ENCODE measurements at places on chromosomes 2 and 18.

- no peak for DNase-seq
Observed at GRCh38 chr2:146077156-146077555, 1557.2 kb upstream of the ZEB2 start.

DNA sequence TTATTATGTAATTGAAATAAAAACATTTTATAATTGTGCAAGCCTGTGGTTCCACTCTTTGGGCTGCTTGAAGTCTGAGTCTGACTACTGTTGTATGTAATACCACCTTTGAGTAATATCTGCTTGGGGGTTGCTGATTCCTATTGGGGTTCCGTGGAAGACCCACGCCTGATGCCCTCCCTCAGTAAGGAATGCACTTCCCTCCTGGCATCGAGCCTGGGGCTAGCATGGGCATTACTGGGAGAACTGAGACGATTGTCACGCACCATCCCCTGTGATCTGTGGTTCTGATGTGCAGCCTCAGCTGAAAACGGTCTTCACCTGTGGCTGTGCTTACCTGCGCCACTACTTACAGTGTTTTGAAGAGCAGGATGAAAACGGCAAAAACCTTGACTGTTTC is 32.7 kb upstream of the RBM44 start:
- no peak for DNase-seq

DNA sequence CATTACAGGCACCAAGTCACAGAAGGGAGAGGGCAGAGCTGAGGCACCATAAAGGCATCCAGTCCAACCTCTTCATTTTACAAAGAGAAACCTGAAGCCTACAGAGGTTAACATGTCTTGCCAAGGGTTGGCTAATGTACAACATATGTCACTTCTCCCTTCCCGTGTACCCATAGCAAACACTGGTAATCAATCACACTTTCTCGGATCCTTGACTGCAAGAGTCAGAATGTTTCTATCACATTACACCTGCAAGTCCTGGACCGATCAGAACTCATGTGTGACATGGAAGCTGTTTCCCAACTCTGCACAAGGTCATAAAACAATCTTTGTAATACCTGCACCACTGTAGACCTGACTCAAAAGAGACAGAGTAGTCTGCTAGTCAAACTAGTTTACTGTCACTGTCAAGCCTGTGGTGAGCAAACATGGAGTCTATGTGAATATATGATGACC is 6.0 kb downstream of the ANKRD44 start:
- DNase-seq, result no peak

DNA sequence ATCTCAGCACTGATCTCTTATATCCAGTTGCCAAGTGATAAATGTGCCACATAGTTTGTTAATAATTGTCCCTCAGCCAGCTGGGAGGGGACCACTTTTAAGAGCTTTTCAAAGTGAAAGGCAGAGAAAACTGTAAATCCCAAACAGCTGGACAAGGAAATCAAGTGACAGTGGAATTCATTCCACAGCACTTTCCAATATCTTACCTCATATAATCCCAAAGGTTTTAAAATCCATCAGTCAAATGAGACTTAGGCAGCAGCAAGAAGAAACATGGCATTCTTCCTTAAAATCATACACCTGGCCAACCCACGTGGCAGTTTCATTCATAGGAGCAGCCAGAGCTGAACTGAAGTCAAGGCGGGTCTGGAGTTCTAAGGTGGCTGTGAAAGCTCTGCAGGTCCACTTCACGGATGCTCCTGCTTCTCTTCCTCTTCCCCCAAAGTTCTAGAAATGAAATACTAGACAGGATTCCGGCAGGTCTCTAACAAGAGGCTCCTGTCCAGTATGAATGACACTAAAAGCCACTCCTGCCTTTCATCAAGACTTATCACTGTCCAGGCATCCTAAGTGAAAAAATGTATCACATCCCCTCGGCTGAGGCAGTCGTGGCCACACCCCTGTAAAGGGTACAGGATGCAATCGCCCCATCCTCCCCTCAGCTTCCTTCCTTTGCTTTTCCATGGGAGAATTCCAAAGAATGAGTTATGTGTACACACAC is 190.4 kb upstream of the STK17B start:
- peak; percentile 89 for DNase-seq

GRCh38 chr2:223238301-223238700 is 186.3 kb downstream of the KCNE4 start:
- no peak for DNase-seq

DNA sequence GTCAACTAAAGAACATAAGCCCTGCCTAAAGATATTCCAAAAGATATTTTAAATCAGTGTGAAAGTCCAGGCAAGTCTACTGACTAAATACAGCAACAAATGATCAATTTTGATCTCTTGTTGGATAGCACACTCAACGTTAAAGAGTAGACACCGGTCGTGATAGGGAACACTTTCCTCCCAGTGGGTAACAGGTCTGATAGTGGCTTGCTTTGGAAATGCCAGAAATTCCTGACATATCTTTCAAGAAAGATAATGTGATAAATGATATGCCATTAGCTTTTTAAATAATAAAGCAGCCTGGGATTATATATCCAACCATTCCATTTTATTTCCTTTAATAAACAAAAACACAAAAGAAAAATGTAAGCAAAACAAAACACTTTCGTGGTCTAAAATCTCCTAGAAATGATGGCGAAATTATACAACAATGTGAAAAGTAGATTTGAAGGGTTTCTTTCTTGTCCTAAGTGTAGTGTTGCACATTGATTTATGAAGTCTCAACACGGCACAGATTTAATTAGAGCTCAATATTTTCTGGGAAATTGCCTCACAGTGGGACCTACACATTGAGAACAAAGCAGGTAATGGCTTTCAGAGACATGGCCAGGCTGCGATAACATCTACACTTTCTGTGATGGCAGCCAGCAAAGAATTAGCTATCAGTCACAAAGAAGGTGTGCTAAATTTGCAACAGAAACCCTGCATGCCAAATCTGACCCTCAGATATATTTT is 158.6 kb downstream of the PPP1R1C start:
- no peak for DNase-seq

DNA sequence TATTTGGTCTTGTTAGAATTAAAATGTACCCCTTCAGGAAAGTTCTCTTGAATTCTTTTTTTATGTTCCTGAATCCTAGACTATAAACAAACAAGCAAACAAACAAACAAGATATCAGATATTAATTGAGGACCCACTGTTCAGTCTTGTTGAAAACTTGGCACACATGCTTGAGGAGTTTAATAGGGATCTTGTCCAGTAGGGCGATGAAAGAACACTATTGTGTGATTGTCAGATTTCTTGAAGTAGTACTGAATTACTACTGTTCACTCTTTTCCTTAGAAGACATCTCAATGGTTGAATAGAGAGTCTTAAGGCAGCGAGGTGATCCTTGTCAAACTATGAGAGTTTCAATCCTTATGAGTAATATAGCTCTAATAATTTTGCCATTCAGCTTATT is 130.2 kb downstream of the PTPRM start:
- DNase-seq, result no peak

- DNase-seq, result peak; percentile 93
Observed at GRCh38 chr2:30664761-30665358, 142.4 kb downstream of the CAPN13 start.

- no peak for DNase-seq
Observed at GRCh38 chr2:4219571-4219970, 516.2 kb downstream of the DCDC2C start.

GRCh38 chr2:236082061-236082460 is 86.1 kb downstream of the GBX2 start:
- peak; percentile 8 for DNase-seq

- no peak for DNase-seq
Observed at GRCh38 chr2:62343636-62344337, 147.9 kb downstream of the B3GNT2 start.

GRCh38 chr2:17506736-17507616 is 11.3 kb downstream of the RAD51AP2 start:
- peak; percentile 20 for DNase-seq

- no peak for DNase-seq
Observed at GRCh38 chr2:111167076-111167862, 46.6 kb downstream of the BCL2L11 start.

DNA sequence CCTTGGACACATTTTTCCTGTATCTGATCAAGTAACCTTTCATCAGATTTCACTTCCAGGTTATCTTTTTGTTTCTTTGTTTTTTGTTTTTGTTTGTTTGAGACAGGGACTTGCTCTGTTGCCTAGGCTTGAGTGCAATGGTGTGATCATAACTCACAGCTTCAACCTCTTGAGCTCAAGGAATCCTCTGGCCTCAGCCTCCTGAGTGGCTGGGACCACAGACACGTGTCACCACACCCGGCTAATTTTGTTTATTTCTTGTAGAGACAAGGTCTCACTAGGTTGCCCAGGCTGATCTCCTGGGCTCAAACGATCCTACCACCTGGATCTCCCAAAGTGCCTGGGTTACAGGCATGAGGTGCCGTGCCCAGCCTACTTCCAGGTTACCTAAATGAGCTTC is 124.9 kb downstream of the L3MBTL4 start:
- DNase-seq, result no peak

DNA sequence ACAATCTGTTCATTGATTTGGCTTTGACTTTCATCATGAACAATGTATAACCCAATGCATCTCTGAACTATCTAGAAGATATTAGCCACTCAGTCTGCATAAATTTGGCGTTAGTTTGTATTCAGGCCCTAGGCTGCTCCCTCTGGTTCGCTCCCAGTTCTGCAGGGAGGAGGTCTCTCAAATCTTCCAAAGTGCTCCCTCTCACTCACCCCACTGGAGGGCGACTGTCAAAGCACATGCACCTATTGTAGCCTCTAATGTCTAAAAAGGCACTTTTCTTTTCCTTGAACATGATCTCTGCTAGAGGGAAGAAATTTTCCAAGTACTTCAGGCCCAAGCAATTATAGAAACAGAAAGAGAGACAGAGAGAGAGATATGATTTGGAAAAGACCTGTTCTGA is 291.5 kb downstream of the TDRD15 start:
- DNase-seq, result no peak

DNA sequence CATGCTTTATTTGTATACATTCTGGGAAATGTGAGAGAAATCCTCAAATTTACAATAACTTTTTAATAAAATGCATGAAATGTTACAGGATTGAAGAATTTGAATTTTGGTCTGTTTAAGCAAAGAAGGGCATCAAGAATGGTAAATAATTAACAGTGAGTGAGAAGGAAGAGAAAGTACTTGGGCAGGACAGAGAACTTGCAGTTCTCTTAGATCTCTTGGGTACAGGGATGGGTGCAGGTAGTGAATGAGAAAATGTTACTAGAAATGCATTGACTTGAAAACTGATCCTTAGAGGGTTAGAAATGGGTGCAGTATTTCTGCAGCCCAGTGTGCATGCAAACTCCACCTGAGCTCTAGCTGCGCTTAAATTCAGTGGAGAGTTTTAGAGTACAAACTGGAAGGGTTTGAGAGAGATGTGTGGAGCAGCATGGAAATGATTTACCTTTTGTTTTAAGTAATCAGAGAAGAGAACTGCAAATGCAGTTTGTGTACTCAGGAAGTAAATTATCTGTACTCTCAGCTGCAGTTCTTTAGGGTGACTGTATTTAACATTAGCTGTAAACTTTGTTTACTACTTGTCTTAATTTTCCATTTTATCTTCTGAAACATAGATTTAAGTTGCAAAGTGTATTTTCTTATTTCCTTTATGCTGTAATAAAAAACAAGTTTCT is 51.0 kb upstream of the RAB27B start:
- DNase-seq, result no peak

GRCh38 chr18:59881728-59882656 is 17.8 kb upstream of the PMAIP1 start:
- DNase-seq, result peak; percentile 43

- DNase-seq, result no peak
Observed at GRCh38 chr18:36402765-36403396, 105.4 kb downstream of the FHOD3 start.

DNA sequence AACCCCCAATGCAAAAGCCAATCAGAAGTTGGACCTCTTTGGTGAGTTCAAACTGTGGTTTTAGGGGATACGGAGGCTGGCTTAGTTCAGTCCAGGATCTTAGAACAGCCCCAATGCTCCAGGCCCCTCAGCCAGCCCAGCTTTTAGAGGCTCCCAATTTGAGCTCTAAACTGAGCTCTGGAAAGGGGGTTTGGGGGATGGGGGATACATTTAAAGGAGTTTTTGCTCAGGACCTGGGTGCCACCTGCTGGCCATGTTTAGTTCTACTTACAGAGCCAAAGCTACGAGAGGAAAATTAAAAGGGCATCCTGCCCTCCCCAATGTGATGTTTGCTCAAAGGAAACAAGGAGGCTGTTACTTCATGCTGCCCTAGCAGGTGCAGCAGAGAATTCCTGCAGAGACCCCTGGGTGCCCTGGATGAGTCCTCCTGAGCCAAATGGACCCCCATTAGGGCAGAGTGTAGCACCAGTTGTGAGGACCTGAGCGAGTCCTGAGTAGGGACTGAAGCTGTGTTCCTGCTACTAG is 15.9 kb upstream of the TMEM214 start:
- DNase-seq, result peak; percentile 82

DNA sequence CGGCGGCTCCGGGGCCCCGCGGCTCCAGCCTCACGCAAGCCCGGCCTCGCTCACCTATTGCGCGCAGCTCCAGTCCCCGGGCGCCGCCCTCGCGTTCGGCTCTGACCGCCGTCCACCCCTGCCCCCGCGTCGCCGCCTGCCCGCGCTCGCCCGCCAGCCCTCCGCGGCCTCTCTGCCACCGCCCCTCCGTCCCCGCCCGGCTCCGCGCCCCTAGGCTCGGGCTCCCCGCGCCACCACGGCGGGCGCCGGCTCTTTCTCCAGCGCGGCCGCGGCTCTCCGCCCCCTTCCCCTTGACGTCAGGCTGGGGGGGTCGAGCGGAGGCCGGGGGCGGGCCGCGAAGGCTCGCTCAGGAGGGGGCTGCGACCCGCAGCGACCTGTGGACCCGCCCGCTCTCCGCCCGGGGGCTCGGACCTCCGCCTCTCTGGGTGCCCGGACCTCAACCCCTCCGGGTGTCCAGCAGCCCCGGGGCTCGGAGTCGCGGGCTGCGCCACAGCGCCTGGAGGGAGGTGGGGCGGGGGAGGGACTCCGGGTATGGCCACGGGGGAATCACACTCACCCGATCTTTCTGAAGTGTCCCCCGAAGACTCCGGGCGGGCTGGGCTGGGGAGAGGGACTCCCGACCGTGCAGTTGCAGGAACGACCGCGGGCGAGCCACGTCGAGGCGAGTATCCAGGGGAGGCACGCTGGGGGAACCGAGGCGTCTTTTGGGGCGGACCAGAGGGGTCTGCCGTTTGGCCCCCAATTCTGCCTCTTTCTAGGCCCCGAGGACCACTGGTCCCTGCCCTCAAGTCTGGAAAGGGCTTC is at the start of gene SEMA4C:
TSS of gene SEMA4C (minus strand) at position 259 of the 804 bp plus-strand sequence. CDS start 2,194 bp downstream, outside the sequence.
- no peak for DNase-seq

- DNase-seq, result peak; percentile 83
Observed at GRCh38 chr2:230714136-230714480, 1.5 kb downstream of the CAB39 start.

GRCh38 chr2:46703588-46703987 is 212.0 kb downstream of the MCFD2 start:
- DNase-seq, result no peak

DNA sequence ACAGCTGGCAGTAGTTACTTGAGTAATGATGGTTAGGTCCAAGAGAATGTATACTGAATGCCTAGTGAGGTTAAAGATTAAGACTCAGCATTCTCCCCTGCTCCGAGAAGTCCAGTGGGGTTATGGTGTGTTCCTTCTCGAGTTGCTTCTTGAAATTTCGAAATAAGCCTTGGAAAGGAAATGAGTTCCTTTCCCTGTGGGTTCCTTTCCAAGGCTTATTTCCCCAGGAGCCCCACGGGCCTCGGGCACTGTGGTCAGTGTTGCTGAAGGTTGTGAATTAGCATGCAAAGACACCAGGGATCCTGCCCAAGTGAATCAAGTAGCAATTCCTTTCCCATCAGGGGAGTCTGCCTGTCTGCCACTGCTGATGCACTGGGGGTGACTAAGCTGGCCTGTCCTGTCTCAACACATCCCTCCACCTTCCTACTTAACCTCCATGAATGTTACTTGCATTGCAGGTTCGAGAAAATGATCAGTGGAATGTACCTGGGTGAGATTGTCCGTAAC is 53.6 kb downstream of the HK2 start:
- DNase-seq, result no peak

Data from lung microvascular endothelial cell (primary cell).